NCI-H1417 (cell line): ENCODE measurements at places on chromosomes 6 and 20.
A peak's percentile ranks its signal among the peaks of the same experiment; 100 is the strongest.

DNA sequence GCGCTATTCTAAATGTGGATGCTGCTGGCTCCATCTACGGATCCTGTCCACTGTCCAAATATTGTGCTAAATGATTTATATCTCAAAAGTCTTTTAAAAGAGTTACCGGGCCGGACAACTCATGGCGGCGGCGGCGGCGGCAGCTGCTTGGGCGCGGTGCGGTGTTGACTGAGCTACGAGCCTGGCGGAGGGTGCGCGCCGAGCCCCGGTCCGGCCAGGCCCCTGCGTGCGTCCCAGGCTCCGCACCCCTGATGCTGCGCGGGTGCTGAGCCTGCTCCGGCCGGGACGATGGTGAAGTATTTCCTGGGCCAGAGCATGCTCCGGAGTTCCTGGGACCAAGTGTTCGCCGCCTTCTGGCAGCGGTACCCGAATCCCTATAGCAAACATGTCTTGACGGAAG, 303.4 kb downstream of the CENPW start:
- no peak for DNase-seq

GRCh38 chr6:19042420-19042819, 655.3 kb downstream of the RNF144B start:
- no peak for DNase-seq

DNA sequence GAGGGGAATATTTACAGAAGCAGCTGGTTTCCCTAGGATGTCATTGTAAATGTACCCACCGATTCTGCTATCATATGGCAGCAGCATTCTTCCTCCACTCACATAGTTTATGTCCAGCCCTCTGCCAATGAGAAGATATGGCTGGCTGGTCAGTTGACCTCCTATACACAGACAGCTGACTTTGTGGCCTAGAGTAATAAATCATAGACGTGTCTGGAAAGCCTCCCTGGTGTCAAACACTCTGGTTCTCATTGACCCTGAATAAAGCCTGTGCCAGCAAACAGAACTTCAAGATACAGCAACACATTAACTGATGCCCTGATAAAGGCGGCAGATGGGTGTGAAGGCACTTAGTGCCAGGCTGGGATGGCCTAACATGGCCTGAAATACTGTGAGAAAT, 52.6 kb downstream of the GPR63 start:
- no peak for DNase-seq

DNA sequence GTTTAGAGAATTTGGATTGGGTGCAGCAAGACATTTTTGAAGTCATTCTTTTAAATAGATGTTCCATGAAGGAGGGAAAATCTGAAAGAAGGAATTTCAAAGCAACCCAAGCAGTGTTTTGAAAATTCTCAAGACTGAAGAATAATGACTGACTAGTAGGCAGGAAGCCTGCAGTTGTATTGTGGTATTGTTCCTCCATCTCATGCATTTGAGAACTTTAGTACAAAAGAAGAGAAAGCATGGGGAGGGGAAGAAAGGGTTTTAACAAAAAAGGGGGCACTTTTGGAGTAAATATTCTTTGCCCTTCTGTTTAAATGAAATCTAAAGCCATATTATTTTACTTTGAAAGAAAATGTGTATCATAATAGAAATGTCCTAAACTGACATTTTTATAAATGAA, 6.6 kb downstream of the NCOA3 start:
- DNase-seq: no peak

- DNase-seq: peak; percentile 59
Measured at GRCh38 chr20:39253051-39253755, 291.1 kb downstream of the DHX35 start.

GRCh38 chr20:10540636-10541493, 105.8 kb downstream of the SLX4IP start:
- no peak for DNase-seq
